ENCODE measurements at places on chromosomes 11 and 22.

DNA sequence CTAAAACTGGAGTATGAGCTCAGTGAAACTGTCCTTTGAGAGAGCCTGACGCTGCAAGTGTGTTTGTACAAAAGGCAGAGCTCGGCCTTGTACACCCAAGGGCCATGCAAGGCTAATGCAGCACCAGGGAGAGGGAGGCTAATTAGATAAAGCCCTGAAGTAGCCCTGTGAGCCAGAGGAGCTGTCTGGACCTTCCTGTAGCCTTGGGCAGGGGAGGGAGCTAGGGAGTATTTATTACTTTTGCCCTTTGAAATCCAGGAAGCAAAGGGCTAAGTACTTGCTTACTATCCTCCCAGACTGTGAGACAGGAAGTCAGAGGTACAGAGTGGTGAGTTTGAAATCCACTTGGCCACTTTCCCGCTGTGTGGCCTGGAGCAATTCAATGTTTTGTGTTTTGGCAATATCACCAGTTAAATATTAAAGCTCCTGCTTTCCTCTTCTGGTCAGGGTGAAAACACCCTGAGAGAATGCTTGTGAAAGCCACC lies 10.2 kb upstream of the LDHA start:
- DNase-seq: peak; percentile 49

DNA sequence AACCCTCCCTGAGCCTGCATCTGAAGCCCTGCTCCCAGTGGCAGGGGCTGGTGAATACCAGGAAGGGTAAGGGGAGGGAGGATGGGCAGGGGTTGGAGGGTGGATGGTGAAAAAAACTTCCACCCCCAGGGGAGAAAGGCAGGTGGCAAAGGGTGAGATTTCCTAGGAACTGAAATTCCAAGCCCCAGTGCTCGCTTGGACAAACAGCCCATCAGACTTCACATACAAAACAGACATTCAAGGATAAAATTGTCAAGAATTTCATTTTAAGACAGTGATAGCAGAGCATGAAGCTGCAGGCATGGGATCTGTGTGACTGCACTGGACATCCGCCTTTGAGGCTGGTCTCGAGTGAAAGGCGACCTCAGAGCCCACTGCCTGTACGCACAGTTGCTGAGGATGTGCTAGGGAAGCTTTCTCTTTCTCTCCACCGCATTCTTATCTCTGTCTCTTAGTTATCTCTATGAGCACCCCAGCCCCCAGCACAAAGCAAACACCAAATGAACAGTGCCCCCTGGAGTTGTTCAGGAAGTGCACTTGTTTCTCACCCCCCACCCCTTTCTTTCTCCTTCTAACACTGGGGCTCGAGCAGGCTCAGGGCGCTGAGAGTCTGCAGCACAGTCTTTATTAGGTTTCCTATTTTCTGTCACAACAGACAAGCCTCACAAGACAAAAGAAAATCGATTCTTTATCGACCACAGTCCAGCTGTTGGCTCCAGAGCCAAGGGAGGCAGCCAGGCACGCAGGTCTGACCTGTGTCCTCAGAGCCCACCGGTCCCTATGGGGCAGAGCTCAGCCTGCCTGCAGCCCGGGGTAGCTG lies 237.3 kb upstream of the NCAM1 start:
- DNase-seq: no peak

- no peak for DNase-seq
Observed at GRCh38 chr11:122524898-122525297, 130.6 kb upstream of the UBASH3B start.

DNA sequence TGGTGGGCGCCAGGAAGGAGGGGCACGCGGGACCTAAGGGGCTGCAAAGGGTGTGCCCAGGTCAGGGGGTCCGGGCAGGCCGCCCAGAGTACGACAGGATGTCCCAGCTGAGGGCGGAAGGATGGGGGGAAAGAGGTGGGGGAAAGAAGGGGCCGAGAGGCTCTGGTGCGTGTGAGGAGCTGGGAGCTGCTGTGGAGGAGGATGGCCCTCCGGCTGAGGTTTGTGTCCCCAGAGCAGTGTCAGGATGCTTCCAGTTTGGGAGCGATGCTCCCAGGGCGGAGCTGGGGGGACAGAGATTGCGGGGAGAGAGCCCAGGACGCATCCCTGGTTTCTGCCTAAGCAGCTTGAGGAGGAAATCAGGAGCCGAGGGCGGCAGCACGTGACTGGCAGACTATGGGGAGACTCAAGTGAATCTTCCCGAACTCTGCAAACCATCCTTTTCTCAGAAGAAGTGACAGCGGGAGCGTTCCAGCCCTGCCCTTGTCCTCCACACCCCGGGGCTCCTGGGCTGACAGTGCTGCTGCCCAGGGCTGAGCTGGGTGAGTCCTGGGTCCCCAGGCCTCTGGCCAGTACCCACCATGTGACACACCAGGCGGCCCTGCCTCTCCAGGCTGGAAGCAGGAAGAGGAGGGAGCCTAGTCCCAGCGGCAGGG lies 19.7 kb upstream of the TTLL12 start:
- no peak for DNase-seq

DNA sequence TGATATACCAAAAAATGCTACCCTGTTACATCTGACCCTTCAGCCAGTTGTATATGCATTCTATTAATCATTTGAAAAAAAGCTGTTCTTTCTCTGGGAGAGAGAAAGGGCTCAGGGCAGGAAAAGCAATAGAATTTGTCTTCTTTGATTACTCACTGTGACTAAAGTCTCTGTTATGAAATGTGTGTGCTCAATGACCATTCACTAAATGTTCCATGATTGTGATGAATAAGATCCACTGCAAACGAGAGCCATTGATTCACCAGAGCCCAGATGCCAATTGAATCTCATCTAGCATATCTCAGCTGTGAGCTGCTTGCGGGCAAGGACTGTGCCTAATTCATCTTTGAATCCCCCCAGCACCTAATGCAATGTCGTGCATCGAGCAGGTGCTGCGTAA lies 184.3 kb downstream of the OPCML start:
- DNase-seq: no peak

DNA sequence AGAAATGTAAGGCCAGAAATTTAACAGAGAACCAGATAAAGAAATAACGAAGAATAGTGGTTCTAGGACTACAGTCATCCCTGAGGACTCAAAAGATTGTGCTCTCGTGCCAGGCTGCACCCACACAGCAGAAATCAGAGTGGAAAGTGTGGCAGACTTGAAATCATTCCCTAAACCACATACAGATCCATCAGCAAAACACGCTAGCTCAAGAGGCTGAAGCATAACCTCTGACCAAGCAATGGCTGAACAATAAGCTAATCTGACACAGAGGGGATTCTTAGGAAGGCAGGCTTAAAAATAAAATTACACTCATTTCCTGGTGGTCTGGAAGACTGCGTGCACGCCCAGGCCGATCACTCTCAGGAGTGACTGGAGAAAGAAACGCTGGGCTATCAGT lies 19.0 kb downstream of the NCF4 start:
- DNase-seq: no peak

GRCh38 chr11:70747285-70747684 lies 349.0 kb downstream of the CTTN start:
- DNase-seq: no peak

DNA sequence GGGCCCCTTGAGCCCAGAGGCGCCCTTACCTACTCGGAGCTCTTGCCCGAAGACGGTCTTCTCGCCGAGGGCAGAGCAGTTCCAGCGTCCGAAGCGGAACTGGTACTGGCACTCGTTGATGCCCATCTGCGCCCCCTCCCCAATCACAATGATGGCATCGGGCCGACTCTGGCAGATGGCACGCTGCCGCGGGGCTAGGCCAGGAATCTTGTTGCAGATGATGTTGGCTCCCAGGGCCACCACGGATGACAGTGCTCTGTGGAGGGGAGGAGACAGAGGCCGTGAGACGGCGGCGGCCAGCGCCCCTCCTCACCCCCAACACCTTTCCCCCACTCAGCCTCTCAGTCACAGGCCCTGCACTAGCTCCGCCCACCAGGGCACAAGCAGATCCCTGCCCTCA lies 27.1 kb downstream of the WNT7B start:
- no peak for DNase-seq

DNA sequence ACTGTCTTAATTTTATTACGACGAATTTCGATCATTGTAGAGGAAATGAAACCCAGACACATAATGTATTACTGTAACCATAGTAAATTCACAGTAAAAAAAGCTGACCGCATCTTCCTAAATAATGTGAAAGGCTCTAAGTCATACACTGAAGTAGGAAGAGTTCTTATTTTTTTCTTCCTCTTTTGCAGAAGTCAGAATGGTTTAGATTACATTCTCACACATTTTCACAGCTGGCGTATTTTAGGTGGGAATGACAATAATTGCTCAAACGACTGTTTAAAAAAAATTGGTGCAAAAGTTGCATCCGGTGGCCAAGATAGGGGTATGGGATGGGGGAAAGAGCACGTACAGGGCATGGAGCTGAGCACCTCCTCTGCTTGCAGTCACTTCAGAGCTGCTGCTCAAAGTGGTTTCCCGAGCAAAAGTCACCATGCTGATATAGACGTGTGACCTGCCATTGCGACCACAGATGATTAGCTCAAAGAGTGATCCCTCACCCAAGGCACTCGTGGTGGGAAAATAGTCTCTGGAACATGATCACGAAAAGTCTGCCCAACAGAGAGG lies 35.3 kb downstream of the MMP13 start:
- peak; percentile 95 for DNase-seq

- peak; percentile 34 for DNase-seq
Observed at GRCh38 chr11:95268391-95268790, 37.4 kb upstream of the SESN3 start.

DNA sequence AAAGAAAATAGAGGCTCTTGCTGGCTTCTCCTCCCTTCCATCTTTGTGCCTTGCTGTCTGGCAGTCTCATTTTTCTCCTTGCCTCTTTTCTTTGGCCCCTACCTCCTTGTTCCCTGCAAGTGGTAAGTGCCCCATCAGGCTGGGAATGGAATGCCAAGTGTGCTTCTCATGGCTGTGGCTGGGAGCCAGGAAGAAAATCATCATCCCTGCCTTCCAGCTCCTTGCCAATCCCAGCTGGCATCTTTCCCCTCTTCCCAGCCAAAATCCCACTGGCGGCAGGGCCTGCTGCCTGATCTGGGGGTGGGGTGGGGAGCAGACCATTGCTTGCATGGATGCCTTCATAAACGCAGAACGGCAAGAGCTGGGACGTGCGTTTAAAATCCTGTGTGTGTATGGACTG lies 27.0 kb upstream of the SLC25A18 start:
- no peak for DNase-seq

GRCh38 chr11:121123496-121124069 lies 22.5 kb downstream of the TECTA start:
- DNase-seq: no peak

DNA sequence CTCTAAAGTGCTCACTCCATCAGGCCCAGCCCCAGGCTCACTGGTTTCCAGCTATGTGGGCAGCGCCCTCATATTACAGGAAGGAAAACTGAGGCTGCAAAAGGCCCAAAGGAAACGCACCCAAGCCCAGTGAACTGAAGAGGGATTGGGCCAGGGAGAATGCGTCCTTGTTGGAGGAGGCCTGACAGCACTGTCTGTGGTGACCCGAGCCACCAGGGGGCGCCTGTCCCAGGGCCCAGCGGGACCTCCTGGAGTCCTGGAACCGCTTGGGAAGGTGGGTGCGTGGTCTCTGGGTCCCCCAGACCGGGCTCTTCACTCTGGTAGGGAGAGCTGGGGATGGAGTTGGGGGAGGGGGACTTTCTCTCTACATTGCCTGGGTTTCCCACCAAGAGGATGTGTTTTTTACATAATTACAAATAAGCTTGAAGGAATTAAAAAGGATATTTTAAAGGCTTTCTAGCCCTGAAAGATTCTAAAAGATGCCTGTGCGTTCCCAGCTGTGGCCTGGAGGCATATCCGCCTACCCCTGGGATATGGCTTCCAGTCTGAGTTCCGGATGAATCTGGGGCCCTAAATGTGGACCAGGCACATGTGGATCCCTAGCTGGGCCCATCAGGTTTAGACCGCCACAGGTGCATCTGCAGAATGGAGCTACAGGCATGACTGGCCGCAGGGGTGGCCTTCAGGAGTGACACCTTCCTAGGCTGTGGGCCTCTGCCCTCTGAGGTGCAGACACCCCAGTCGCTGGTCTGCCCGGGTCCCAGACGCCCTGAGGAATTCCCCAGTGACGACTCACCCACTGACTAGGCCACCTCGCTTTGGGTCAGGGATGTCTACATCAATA lies 4.2 kb downstream of the SPI1 start:
- DNase-seq: peak; percentile 72

- no peak for DNase-seq
Observed at GRCh38 chr11:121763526-121763925, 310.8 kb upstream of the SORL1-AS1 start.

GRCh38 chr11:827146-827896 lies 398 bp upstream of the CRACR2B start:
- no peak for DNase-seq

- no peak for DNase-seq
Observed at GRCh38 chr11:126587541-126587940, 232.1 kb downstream of the ST3GAL4 start.

- no peak for DNase-seq
Observed at GRCh38 chr22:49574881-49575702, 252.6 kb downstream of the BRD1 start.

GRCh38 chr11:133971881-133972280 lies 15.1 kb upstream of the IGSF9B start:
- DNase-seq: no peak

GRCh38 chr22:38843201-38843656 lies 599 bp downstream of the NPTXR start:
- DNase-seq: peak; percentile 17

GRCh38 chr22:43289531-43289963 lies 53.6 kb downstream of the SCUBE1 start:
- peak; percentile 42 for DNase-seq

GRCh38 chr11:12109591-12110196 lies 696 bp upstream of the MICAL2 start:
- no peak for DNase-seq

DNA sequence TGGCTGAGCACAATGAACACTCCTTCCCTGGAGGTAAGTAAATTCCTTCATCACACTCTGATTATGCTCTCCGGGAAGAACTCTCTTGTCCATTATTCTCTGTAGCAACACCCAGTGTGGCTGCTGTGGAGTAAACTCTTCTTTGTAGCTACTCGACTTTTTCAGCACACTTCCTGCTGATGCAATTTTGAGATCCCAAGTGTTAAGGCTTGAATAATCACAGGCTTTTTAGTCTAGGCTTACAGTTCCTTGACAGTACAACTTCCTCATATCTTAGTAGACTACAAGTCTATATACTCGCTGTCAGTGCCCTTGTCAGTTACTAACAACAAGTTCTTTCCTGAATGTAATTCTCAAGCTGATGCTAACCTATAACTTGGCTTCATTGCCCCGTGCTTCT lies 301.8 kb upstream of the API5 start:
- DNase-seq: no peak
